Vagina (tissue), 2 donors: ENCODE measurements at places on chromosomes 6 and 20.

GRCh38 chr20:51631011-51631950, 88.8 kb upstream of the NFATC2 start:
- H3K27me3 ChIP-seq: no peaks in the 10 kb centered on the region
- H3K4me1 ChIP-seq: peaks cover 38% of the 10 kb centered on the region
- H3K27ac ChIP-seq: peak overlapping the region; percentile 76
- no peak overlapping the region for H3K4me3 ChIP-seq

GRCh38 chr6:97322226-97322625, 39.2 kb upstream of the MMS22L start:
- H3K27ac ChIP-seq: no peak overlapping the region
- H3K27me3 ChIP-seq: no peaks in the 10 kb centered on the region
- no peak for DNase-seq
- no peaks in the 10 kb centered on the region for H3K4me1 ChIP-seq
- no peaks in the 10 kb centered on the region for H3K36me3 ChIP-seq

- H3K4me1 ChIP-seq: no peaks in the 10 kb centered on the region
- no peaks in the 10 kb centered on the region for H3K27me3 ChIP-seq
These were observed 171.1 kb downstream of the PREX1 start for GRCh38 chr20:48656661-48657211.

DNA sequence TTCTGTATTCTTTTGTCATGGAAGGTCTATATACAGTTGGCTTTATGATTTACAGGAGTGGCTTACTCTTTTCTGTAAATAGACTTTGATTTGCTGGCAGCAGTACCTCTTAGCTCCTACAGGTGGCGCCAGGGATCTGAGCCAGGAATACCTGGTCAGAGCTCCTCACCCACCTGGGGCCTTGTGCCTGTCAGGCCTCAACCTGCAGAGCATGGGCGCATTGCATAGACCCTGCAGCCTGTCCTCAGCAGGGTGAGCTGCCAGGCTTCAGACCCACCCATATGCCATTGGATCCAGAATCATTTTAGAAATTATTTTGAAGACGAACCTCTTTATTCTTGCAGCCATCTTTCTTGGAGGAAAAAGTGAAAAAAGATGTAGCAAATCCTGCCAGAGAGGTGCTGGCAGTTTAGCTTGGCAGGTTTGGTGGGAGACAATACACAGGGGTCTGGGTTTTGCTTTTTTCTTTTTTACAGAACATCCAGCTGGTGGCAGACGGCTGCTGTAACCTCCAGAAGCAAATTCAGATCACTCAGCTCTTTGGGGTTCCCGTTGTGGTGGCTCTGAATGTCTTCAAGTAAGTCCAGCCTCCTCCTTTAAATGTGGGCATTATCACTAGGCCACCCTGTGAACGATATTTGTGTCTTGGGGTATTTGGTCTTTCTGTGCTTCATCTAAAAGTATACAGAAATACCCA, 149.1 kb downstream of the MTHFD1L start:
- no peaks in the 10 kb centered on the region for H3K36me3 ChIP-seq
- H3K4me3 ChIP-seq: no peak overlapping the region
- H3K4me1 ChIP-seq: no peaks in the 10 kb centered on the region
